Renal cortical epithelial cell (primary cell): ENCODE measurements at places on chromosomes 6 and 20. TPM values are rescaled to one million over a fixed set of nuclear protein-coding genes. Genes with fewer than 3 reads are reported as not detected.
A peak's percentile ranks its signal among the peaks of the same experiment; 100 is the strongest.

GRCh38 chr6:123716506-123716905, 79.8 kb upstream of the TRDN start:
- DNase-seq, result peak; percentile 27

GSTA2 gene
- total RNA-seq, result 0.15 TPM in 1 of 2 replicates, not detected in the other

DNA sequence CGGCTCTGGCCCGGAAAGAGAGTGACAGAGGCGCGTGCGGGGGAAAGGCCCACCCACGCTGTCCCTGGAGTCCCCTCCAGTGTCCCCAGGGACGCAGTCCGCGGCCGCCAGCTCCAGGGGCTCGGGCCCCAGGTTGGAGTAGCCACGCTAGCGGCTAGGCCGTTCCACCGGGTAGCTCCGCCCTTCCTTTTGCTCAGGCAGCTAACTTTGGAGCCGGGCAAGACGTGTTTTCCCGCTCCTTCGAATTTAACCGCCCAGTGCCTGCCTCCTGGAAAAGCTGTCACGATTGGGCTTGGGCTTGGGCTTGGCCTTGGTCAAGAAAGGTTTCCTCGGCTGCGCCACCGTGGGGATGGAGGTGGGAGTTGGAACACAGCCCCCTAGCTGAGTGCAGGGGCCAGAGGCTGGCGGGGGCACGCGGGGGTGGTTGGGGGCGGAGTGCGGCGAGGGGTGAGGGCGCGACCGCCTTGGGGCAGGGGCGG, 4.7 kb downstream of the LINC00237 start:
- no peak for DNase-seq

DNA sequence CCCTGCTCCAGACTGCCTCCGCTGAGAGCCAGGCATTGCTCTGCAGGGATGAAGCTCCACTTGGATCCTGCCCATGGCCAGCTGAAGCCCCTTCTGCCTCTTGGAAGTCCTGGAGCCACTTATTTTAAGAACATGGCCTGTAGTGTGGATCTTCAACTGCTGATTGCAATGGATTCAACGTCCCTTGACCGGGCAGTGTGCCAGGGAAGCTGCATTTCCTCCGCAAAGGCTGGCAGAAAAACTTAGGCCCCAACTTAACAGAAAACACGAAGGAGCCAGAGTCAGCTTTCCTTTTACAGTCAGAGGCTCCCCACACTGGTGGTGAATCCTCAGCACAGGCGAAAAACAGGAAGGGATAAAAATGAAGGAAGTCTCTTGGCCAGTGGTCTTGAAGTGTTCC, 26.3 kb upstream of the FOXQ1 start:
- DNase-seq, result peak; percentile 15

DNA sequence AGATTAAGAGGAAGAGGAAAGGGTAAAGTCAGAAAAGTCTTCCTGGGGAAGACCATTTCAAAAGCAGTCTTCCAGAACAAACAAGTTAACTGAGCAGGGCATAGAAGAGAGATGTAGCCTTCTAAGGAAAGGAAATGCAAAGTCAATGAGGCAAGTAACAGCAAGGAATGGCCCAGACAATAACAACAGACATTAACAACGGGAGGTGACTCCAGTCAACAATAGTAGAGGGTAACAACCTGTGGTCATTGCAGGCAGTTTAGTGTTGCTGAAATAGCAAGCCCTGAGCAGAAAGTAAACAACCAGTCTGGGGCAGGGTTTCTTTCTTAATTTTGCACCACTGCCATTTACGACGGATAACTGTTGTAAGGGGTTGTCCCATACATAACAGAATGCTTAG, 2.1 kb downstream of the MDN1 start:
- DNase-seq, result peak; percentile 79

DNA sequence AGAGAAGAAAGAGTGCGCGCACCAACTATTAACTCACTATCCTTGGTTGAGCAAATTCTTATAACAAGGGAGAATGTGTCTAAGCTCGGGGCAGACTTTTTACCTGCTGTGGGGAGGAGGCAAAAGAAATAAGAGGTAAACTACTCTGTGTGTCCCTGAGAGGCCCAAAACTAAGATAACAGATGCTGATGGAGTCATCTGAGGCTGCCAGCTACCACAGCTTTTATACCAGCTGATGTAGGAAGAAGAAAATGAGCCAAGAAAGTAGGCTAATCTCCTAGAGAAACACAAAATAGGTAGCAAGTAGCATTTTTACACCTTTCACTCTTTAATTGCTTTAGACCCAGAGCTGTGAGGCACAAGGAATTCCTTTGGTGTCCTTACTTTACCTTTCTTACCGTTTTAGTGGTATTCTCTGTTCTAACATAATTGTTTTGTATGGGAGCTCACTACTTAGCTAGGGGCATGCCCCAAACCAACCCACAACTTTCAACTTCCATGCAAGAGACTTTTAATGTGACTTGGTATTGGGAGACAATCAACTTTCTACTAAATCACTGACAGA, 27.8 kb upstream of the PIM1 start:
- DNase-seq, result no peak

CST4 gene
- not detected in 2 replicates for total RNA-seq

HEY2 gene
- total RNA-seq, result not detected in 2 replicates

- peak; percentile 26 for DNase-seq
These were observed 6.7 kb downstream of the SDC4 start for GRCh38 chr20:45341579-45341938.

MLIP gene
- 0.15 TPM in 1 of 2 replicates, not detected in the other for total RNA-seq

LPIN3 gene
- total RNA-seq, result 8.5 and 25.3 TPM in 2 replicates

BMP7 gene
- total RNA-seq, result 0.10 TPM in 1 of 2 replicates, not detected in the other

DNA sequence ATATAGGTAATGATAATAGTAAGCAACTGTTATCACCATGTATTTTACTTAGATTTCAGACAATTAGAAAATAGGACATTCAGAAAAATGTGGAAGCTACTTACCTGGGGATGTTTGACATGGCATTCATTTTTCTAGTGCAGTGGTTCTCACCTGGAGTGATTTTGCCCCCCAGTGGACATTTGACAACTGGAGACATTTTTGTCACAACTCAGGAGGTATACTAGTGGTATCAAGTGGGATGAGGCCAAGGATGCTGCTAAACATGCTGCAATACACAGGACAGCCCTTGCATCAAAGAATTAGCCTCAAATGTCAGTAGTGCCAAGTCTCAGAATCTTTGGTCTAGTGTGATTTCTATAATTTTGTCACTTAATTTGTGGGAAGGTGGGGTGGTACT, 36.1 kb downstream of the NUS1 start:
- DNase-seq, result no peak

FOXS1 gene
- total RNA-seq, result 0.30 TPM in 1 of 2 replicates, not detected in the other

SOBP gene
- total RNA-seq, result 0.35 and 0.70 TPM in 2 replicates

HS3ST5 gene
- not detected in 2 replicates for total RNA-seq

SMLR1 gene
- total RNA-seq, result not detected in 2 replicates
